ENCODE measurements at places on chromosomes 4 and X. TPM values are rescaled to one million over a fixed set of nuclear protein-coding genes. Genes with fewer than 3 reads are reported as not detected.

The CTAG2 gene
- total RNA-seq: not detected

The SORCS2 gene
- total RNA-seq: 1.8 TPM

DNA sequence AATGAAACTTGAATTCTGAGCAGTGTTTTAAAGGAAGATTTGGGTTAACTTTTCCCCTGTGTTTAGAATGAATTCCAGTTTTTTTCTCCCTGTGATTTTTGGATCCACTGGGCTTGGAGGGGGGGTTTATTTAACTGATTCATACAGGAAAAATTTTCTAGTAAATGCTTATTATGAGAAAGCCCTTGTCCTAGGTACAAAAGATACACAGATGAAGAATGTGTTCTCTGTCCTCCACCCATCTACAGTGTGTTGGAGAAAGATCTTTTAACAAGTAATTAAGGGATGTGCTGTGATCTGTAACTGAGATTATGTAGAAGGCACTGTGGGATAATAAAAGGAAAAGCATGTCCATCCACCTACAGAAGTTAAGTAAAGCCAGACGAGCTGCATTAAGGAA, 103.9 kb downstream of the STIM2 start:
- no peak overlapping the region for H3K4me3 ChIP-seq
- H3K4me1 ChIP-seq: no peaks in the 10 kb centered on the region
- DNase-seq: no peak
- no peaks in the 10 kb centered on the region for H3K27me3 ChIP-seq
- H3K36me3 ChIP-seq: no peaks in the 10 kb centered on the region

- H3K4me3 ChIP-seq: no peak overlapping the region
- H3K36me3 ChIP-seq: no peaks in the 10 kb centered on the region
- H3K27ac ChIP-seq: no peak overlapping the region
- H3K27me3 ChIP-seq: no peaks in the 10 kb centered on the region
- no peak for DNase-seq
- no peaks in the 10 kb centered on the region for H3K4me1 ChIP-seq
These were observed 14.9 kb downstream of the VBP1 start for GRCh38 chrX:155231163-155231562.

DNA sequence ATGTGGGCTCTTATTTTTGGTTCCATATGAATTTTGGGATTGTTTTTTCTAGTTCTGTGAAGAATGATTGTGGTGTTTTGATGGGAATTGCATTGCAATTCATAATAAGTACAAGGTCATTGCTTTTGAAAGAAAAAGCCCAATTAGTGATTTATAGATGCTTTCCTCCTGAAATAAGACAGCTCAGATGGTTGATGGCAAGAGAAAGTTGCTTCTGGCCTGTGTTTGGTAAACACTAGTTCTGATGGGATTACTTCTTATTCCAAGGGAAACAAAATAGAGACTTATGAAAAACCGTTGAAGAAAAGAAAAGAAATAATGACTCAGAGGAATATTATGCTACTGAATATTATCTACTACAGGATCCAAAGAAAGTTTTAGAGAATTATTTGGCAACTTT, 144.9 kb downstream of the SPANXA1 start:
- H3K4me1 ChIP-seq: no peaks in the 10 kb centered on the region
- H3K27me3 ChIP-seq: no peaks in the 10 kb centered on the region
- no peak overlapping the region for H3K27ac ChIP-seq
- no peak overlapping the region for H3K4me3 ChIP-seq
